Fibroblast of mammary gland (primary cell): ENCODE measurements at places on chromosomes 13 and 19.

DNA sequence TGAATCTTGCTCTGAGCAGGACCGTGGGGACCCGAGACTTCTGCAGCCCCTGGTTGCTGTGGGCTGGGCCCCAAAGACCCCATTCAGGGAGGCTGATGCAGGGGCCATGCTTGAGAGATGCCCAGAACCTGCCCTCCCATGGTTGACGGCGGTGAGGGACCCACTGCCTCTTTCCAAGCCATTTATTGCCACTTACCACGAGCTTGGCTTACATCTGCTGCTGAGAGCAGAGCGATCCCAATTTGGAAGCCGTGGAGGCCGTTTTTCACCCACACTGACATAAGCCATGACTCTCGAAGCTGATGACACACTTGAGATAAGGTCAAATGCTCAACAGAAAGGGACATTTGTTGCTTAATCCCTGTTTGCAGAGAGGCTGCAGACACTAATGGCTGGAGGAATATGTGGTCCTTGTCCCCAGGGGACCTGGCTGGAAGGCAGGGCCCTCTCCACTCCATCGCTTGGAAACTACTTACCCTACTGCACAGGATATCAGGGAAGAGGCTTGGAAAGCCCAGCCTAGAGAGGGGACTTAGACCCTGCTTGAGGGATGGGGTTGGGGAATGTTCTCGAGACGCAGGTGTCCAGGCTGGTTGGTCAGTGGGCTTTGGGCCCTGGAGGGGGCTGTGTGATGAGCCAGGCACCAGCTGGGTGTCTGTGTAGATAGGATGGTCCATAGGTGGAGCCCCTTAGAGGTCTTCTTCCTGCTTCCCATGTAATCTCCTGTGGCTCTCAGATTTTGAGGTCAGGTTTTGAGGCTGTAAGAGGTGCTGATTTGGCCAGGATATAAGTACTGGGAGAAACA, 15.3 kb downstream of the ZNF536 start:
- DNase-seq: no peak

- no peak for DNase-seq
Measured at GRCh38 chr13:24618011-24618955, 61.9 kb upstream of the ATP12A start.

DNA sequence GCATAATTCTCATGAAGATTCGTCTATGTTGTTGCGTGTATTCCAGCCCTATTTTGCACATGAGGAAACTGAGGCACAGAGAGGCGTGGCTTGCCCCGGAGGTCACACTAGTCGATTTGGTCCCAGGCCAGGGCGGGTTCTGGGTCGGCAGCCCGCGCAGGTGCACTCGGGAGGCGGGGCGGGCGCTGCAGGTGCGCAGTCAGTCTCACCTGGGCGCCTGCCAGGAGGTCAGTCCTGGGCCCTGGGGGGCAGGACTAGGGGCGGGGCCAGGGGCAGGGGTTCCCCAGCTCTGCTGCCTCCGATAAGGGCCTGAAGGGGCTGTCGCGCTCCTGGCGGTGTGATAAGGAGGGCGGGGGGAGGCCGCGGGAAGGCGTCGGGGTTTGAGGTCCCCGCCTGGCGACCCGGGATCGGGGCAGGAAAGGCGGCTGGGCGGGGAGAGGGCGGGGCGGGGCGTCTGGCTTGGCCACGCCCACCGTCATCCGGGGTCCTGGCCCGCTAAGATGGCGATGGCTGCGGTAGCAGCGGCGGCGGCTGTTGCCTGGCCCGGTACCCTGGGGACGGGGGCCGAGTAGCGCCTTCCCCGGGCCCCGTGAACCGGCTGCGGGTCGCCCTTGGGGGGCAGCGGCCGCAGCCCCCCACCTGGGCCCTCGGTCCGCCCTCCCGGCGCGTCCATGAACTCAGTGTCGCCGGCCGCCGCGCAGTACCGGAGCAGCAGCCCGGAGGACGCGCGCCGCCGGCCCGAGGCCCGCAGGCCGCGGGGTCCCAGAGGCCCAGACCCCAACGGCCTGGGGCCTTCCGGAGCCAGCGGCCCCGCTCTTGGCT, at the start of gene ATG4D:
TSS of gene ATG4D (plus strand) at position 485 of the 822 bp plus-strand sequence. CDS start at position 672, 187 bp downstream.
- peak; percentile 51 for DNase-seq

GRCh38 chr13:30791354-30792001, 56.1 kb downstream of the ALOX5AP start:
- DNase-seq: peak; percentile 87

DNA sequence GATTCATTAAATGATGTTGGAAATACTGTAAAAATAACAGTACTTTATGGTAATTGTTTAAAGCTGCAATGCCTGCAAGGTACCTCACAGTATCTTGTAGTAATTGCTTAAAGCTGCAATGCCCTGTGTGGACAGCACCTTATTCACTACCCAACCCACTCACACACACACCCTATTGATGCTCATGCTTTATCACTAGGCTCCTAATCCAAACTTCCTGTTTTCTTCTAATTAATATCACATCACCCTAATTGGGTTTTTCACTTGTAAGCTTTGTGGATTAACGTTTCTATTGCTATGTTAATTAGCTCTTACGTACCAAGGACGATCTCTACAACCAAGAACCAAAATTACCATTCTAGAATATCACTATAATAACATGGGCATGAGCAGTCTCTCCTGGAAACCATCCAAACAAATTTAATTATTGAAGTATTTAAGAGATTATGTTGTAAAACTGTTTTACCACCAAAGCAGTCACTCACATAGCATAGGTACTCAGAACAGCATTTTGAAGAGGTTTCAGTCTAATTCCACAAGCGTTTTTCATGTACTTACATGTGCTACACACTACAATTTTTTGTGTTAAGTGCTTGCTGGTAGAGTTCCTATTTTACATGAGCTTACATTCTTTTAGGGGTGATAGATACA, 303.8 kb downstream of the PCDH9 start:
- DNase-seq: no peak

- DNase-seq: no peak
Measured at GRCh38 chr19:7670150-7670783, 1.4 kb downstream of the RETN start.

DNA sequence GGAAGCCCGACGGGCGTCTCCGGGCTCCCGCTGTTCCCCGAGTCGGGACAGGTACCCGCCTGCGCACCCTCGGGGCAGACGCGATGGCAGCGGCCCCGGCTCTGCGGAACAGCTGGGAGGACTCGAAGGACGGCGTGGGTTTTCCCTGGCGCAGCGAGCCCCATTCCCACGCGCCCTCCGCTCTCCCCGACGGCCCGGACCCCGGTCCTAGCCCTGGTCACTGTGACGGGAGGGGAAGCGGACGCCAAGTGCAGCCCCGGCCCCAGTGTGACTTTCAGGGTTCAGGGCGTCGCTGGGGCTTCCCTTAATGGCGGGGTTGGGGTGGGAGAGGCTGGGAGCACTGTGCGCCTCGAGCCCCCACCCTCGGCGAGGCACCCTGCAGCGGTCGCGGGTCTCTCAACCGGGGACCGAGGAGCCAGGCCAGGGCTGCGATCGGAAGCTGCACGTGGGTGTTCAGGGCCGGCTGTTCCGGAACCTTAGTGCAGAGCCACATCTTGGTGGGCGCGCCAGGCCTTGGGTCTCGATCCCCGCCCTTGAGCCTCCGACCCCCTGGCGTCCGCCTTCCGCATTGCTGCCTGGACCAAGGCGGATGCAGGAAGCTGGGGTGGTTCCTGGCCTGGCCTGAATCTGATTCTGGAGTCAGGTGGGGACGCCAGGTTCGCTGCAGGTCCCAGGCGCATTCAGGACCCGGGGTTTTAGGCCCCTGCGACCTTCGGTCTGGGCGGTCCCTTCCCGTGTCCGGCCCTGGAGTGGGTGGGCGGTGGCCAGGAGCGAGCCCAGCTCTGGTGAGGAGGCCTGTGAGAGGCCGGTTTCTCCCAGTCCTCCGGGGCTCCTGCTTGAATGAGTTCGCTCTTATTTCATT, 3.5 kb downstream of the LGALS7B start:
- peak; percentile 18 for DNase-seq

- no peak for DNase-seq
Measured at GRCh38 chr13:105474983-105475610, 1060.4 kb downstream of the EFNB2 start.

DNA sequence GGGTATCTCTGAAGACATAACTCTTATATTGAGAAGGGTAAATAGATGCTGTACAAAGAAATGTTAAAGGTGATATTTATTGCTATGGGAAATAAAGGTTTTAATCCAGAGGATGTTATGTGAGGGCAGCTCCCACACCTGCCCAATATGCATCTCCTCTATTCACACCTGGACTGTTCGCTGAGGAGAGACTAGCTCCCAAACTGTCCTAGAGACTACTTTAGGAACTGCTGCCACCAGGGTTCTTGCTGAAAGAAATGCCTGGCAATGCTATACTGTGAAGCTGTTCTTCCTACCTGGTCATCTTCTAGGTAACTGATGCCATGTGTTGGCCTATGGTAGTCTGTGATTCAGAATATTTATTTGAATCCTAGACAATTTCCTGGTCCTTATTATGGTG, 1421.5 kb upstream of the SPRY2 start:
- no peak for DNase-seq

DNA sequence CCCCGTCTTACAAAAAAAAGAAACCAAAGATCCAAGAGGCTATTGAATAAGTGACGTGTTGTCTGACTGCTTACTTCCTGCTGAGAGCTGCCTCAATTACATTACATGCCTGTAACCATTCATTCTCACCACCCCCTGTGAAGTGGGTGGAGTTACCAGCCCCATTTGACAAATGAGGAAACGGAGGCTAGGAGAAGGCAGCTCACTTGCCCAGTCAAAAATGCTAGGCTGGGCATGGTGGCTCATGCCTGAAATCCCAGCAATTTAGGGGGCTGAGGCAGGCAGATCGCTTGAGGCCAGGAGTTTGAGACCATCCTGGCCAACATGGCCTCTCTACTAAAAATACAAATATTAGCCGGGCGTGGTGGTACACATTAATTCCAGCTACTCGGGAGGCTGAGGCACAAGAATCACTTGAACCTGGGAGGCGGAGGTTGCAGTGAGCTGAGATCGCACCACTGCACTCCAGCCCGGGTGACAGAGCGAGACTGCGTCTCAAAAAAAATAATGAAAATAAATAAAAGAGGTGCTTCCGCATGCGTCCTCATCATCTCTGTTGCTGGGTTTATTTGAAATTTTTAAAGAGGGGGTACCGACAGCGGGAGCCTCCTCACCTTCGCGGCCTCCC, 499 bp downstream of the LSM7 start:
- DNase-seq: peak; percentile 86

DNA sequence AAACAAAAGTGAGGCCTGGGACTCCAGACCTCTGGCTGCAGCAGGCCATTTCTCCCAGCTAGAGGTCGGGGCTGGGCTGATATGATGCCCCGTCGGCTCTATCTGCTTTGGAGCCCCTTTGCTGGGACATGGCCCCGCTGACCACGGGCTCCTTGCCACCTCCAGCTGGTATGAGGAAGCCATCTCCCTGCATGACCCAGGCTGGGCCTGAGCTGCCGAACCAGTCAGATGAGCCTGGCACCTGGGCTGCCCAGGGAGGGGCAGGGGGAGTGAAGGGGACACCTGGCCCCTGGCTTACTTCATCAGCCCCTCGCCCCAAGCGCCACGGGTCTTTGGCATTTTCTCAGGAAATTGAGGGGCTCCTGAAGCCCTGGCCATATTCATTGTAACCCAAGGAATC, 7.8 kb downstream of the ZSWIM4 start:
- no peak for DNase-seq

- DNase-seq: no peak
Measured at GRCh38 chr13:30194906-30195305, 112.4 kb downstream of the KATNAL1 start.

- peak; percentile 10 for DNase-seq
Measured at GRCh38 chr13:37652596-37652995, 54.0 kb upstream of the POSTN start.
